Fibroblast of gingiva (primary cell): ENCODE measurements at places on chromosomes 1 and 21.

- no peak for DNase-seq
These were observed 172.3 kb downstream of the SIPA1L2 start for GRCh38 chr1:232457595-232457994.

DNA sequence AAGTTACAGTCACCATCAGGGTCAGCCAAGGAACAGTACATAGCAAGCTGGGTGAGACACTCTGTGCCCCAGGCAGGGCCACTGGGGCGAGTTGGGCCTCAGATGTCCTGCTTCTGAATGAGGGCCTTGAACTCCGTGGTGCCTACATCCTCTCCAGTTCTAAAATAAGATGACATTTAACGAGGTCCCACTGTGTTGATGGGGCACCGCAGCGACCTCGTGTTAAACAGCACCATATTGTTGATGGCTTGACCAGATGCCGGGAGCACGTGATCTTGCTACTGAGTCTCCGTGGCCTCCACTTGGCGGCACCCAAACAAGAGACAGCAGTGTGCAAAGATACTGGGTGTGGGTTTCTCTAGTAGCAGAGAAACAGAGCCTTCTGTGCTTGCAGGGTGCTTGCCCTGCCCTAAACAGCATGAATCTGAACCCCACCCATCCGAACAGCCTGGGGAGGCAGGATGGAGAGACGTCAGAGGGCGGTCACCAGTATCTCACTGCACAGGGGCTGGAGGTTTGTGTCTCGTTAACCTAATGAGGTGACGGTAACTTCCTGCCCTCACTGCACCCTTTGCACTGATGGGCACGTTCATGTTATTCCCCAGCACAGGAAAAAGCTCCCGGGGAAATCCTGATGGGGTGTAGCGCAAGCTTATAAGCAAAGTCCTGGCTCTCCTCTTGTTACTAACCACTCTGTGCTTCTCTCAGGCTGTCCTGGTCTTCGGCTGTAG lies 324.4 kb downstream of the AJAP1 start:
- DNase-seq, result no peak

- DNase-seq, result peak; percentile 100
These were observed 16.7 kb upstream of the LYST start for GRCh38 chr1:235883261-235883927.

DNA sequence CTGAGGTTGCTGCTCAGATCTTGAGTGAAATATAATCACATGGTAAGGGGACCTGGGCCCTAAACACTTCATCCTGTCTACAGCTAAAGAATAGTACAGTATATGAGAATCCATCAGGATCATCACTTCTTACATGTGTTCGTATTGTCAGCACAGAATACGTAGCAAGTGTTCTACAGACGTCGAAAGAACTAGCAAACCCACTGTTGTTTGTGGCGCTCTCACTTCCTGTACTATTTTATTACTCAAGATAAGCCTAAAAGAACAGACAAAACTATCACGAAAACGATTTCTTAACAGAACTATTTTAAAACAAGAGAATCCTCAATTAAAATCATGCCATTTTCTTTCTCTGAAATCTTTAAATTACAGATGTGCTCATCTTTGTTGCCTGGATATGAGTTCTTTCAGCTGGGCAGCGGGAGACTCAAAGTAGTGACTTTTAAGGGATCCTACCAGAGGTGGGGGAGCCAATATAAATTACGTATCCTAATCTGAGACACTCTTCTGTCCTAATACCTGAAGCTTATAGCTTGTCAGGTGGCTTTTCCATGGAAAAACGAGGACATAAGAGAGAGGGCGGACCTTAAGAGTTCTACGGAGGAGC lies 724 bp downstream of the ST7L start:
- DNase-seq, result peak; percentile 6

DNA sequence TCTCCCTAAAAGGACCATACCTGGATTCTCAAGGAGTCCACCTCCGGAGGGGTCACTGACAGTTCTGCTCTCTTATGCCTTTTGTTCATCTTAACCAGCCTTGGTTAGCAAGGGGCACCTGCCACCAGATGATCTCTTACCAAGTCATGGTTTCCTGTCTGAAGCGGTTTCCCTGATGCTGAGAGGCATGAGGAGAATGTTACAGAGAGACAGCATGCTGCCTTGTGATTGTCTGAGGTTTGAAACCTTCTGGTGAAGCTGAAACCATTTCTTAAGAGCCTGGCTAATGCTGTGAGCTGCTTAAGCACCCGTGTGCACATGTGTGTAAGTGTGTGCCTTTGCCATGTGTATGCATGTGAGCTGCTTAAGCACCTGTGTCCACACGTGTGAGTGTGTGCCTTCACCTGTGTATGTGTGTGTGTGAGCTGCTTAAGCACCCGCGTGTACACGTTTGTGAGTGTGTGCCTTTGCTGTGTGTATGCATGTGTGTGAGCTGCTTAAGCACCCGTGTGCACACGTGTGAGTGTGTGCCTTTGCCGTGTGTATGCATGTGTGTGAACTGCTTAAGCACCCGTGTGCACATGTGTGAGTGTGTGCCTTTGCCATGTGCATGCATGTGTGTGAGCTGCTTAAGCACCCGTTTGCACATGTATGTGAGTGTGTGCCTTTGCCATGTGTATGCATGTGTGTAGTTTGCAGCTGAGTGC lies 136.4 kb upstream of the COL6A1 start:
- DNase-seq, result no peak

DNA sequence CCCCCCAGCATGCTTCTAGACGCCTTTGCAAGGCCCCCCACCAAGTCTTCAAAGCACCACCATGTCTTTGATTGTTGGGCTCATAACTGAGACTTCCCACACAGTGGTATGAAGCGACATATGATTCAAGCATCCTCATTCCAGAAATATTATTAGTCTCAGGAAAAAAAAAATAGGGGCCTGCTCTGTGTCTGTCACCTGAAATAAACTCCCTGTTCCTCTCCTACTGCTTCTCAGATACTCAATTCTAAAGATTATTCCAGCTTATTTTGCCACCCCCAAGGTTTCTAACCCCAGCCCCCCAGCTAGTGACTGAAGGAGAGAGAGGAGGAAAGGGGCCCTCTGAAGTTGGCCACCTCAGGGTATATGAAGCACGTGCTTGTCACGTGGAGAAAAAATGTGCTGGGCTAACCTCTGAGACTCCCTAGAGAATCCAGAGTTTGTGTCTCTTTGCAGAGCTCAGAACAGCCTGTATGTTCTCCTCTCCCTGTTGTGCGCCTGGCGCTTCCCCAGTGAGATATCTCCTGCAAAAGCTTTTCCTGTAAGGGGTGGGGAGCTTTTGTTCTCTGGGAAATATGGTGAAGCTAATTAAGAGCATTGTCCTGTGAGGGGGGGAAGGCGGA lies 35.9 kb upstream of the RASAL2 start:
- DNase-seq, result peak; percentile 68

DNA sequence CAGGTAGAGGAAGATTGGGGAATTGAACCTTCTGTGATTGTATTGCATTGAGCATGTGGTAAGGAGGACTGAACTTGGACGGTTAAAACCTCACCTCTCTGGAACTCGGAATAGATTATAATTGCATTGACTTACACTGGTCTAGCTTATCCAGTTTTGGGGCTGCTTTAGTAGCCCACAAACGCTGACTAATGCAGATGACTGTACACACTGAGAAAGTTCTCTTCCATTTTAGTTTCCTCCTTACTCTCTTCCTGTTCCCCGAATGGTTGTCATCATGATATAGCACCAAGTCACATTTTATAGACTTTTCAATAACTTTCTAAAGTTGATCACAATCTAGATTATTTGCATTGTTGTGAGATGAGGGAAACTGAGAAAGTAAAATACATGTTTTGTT lies 78.2 kb downstream of the NFIA start:
- no peak for DNase-seq

GRCh38 chr1:52567943-52568342 lies 15.1 kb upstream of the TUT4 start:
- DNase-seq, result no peak
